ENCODE measurements at places on chromosomes 1 and 21. TPM values are rescaled to one million over a fixed set of nuclear protein-coding genes. Genes with fewer than 3 reads are reported as not detected.

UTS2 gene
- 0.16 TPM for polyA plus RNA-seq

KRTAP13-1 gene
- polyA plus RNA-seq, result not detected

NPHP4 gene
- polyA plus RNA-seq, result 14.0 TPM

TTC39A gene
- 8.6 TPM for polyA plus RNA-seq

CELF3 gene
- polyA plus RNA-seq, result 0.07 TPM

PTGER3 gene
- 51.5 TPM for polyA plus RNA-seq

C8B gene
- not detected for polyA plus RNA-seq

- no peak for DNase-seq
These were observed 2.5 kb downstream of the SDC3 start for GRCh38 chr1:30905916-30906620.

DNA sequence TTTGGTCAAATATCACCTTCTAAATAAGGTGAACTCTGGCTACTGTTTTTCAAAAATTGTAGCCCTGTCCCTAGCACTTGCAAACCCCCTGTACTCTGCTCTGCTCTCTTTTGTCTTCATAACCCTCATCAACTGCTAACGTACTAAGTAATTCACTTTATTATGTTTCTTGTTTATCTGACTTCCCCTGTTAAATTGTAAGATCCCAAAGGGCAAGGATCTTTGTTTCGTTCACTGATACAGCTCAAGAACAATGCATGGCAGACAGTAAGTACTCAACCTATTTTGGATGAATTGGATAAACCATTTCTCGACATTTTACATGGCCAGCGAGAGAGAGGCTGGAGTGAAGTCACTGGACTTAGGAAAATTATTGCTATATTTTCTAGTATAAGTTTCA lies 46.9 kb downstream of the ATP5PF start:
- no peak for DNase-seq

GRCh38 chr1:156714830-156715229 lies 9.4 kb upstream of the CRABP2 start:
- no peak for DNase-seq

- no peak for DNase-seq
These were observed 1015.6 kb downstream of the PLA2G4A start for GRCh38 chr1:187844313-187844712.

GRCh38 chr1:54965624-54966340 lies 14.6 kb upstream of the TMEM61 start:
- DNase-seq, result no peak

DNA sequence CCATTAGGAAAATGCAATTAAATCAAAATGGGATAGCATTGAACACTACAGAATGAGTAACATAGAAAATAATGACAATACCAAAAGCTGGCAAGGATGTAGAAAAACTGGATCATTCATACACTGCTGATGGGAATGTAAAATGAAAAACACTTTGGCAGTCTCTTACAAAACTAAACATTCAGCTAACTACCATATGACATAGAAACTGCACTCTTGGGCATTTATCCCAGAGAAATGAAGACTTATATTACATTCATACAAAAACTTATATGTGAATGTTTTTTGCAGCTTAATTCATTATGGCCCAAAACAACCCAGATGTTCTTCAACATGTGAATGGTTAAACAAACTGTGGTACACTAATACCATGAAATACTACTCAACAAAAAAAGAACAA lies 66.4 kb downstream of the ANKRD13C start:
- DNase-seq, result no peak

- DNase-seq, result no peak
These were observed 395.4 kb upstream of the LRRC7 start for GRCh38 chr1:69172003-69173000.

DNA sequence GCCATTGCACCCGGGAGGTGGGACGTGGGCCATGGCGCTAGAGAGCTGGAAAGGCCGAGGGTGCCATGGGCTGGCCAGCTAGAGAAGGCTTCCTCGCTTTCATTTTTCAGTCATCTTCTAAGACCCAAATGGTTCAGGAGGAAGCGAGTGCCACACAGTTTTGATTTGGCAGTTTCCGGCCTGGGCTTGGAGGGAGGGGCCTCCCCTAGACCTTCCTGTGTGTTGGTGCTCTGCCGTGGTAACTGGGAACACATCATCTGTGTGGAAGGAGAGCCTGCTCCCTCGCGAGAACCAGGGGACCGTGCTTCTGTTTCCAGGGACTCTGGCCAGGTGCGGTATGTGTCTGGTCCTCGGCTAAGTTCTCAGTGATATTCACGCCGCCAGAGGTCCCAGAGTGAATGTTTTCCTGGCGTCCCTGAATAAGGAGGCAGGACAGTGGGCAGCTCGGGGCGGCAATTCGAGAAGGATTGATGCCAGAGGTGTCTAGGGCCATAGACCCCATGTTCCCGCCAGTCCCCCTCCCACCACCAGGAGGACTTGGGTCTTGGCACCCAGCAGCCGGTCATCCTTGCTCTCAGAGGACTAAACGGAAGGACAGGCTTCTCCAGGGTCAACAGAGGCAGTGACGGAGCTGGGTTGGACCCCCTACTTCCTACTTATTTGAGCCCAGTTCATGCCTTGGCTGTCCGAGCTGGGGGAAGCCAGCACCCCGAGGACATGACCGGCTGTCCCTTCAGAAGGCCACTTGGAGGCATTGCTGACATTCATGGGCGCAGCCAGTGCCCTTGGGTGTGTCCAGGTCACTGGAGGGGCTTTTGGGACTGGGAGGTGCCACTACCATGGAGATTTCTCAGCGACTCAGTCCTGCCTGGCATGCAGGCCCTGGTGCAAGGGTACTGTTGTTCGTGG lies 2.7 kb upstream of the NPHP4 start:
- no peak for DNase-seq

DNA sequence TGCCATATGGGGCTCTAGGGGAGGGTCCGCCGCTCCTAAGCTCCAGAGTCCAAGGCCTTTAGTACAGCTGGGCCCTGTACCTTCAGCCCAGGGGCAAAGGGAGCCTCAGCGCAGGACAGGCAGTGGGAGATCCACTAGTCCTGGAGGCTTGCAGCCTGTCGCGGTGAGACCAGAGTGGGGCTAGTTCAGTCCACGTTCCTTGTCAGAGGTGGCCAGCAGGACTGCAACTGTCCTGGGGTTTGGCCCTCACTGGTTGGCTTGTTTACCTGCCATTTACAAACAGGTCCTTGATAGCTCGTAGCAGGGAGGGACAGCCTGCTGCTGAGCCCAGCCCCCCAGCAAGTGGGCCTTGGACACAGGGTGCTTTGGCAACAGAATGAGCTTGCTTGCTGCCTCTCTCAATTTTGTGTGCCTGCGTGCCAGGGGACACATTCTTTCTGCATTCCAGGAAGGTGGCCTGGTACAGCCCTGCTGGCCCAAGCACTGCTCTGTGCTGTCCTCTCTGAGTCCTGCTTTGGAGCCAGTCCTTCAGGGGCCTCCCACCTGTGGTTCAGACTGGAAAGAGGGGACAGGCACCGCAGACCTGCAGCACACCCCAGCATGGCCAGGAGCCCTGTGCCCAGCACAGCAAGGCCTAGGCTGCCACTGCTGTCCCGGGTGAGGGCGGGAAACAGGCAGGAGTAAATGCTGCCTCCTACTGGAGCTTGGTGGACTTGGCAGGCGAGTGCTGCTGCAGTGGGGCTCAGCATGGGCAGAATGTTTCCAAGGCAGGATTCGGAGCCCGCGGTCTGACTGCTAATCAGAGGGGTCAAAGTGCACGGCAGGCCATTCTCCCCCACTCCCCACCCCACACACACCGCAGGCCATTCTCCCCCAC lies 15.2 kb downstream of the H6PD start:
- no peak for DNase-seq

- no peak for DNase-seq
These were observed 132.5 kb downstream of the PEX14 start for GRCh38 chr1:10607228-10607627.

GRCh38 chr1:74485622-74486021 lies 26.8 kb downstream of the LRRC53 start:
- no peak for DNase-seq

- no peak for DNase-seq
These were observed 50.4 kb upstream of the DAB1 start for GRCh38 chr1:57474137-57474750.

DNA sequence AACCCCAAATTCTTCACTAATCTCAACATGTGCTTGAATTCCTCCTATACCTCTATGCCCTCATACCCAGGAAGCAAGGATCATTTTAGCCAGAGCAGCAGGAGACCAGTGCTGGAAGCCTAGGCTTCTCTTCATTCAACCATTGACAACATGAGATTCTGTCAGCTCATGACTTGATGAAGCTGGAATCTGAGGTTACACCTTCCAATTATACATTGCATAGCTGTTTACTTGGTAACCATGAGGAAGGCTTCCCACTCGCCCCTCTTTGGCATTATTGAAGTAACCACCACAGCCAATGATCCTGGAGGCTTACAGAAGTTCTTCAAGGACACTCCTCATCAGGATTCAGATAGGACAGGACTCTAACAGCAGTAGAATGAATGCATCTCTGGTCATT lies 160.3 kb downstream of the TPR start:
- DNase-seq, result no peak

DNA sequence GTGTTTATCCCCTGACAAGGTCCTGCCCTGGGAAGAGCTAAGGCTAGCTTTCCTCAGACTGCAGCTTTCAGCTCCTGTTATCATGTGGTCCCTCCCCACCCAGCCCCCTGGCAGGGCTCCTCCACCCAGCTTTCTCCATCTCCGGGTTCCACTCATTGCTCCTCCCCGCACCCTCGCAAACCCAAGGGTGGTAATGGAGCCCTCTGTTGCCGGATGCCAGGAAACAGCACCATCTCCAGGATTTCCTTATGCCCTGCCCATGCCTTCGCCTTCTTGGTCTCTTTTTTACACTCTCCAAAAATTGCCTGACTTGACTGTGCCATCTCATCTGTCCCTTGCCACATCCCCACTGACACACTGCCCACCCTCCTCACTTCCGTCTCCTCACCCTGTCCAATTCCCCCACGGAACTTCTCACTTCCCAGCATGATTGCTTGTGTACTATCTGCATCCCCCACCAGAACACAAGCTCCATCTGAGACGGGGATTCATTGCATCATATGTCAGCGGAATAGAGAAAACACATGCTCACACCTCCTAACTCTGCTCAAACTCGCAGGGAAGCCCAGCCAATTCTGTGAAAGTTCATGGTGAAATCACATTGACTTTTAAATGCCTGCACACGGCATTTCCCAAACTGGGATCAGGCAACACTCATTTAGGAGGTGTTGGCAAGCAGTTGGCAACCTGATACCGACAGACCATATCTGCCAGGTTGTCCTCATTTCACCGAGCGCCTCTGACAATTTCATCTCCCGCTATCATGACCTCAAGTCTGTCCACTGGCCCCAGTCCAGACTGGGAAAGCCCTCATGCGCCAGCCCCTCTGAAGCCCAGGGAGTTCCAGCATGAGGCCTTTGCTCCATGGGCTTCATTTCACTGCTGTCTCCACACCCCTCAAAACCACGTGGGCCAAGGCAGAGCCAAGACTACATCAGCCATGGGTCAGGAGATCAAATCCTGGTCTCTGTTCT lies 201.1 kb downstream of the MATN1 start:
- no peak for DNase-seq

DNA sequence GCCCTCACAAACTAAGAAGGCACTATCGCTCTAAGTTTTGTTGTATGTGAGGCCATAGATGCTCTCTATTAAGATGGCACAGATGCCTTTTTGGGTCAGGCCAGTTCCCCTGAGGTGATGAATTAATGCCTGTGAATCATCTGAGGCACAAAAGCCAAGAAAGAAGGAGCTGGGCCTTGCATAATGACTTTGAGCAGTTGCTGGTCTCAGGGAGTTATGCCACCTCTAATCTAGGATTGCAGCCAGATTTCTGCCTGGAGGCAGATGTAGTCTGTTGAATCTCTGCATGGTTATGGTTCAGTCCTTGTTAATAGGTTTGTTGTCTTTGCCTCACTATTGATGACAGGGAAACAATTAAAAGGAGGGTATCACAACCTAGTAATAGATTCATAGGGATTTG lies 168.1 kb upstream of the CHRM3 start:
- no peak for DNase-seq

All from right renal pelvis (tissue), 4 donors.